Epithelial cell of esophagus (primary cell): ENCODE measurements at places on chromosomes 6 and 20.

- no peak for DNase-seq
Observed at GRCh38 chr20:33820362-33820761, 9.2 kb downstream of the CHMP4B start.

DNA sequence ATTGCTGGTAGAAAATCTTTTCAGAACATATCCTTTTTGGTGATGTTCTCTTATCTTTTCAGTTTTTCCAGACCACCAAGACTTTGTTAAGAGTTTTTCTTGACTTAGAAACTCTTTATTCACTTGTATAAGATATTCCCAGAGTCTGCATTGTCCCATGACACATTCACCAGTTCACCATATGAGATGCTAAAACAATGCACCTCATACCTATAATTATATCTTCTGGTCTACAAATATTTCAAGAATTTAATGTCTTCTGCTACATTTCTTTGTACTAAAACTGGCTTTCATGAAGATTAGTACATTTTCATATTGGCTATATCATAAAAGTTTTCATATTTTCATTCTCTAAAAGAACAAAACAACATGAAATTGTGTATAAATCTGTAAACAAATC lies 111.3 kb downstream of the ADGRG6 start:
- DNase-seq = peak; percentile 12

GRCh38 chr6:36141091-36141490 lies 10.8 kb downstream of the MAPK13 start:
- no peak for DNase-seq

- peak; percentile 72 for DNase-seq
Observed at GRCh38 chr6:21987501-21987957, 309.3 kb downstream of the PRL start.

GRCh38 chr6:39758905-39759605 lies 33.1 kb upstream of the DAAM2 start:
- no peak for DNase-seq

DNA sequence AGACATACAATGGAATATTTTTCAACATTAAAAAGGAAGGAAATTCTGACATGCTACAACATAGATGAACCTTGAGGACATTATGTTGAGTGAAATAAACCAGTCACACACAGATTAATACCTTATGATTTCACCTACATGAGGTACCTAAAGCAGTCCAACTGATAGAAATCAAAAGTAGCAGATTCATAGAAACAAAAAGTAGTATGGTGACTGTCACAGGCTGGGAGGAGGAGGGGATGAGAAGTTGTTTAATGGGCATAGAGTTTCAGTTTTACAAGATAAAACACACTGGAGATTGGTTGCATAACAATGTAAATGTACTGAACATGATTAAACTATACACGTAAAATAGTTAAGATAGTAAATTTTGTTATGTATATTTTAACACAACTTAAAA lies 48.5 kb upstream of the OLIG3 start:
- DNase-seq = no peak
